CD4-positive, alpha-beta T cell treated with Interleukin-12 subunit alpha and Interleukin-12 subunit beta, for 1 hour (primary cell): ENCODE measurements at places on chromosomes 1 and 21.

GRCh38 chr1:110542725-110543124 lies 23.8 kb upstream of the KCNA10 start:
- no peak for DNase-seq

- DNase-seq: no peak
Measured at GRCh38 chr1:235074523-235075047, 54.1 kb downstream of the TOMM20 start.

- no peak for DNase-seq
Measured at GRCh38 chr21:38637161-38637560, 138.9 kb upstream of the ERG start.

DNA sequence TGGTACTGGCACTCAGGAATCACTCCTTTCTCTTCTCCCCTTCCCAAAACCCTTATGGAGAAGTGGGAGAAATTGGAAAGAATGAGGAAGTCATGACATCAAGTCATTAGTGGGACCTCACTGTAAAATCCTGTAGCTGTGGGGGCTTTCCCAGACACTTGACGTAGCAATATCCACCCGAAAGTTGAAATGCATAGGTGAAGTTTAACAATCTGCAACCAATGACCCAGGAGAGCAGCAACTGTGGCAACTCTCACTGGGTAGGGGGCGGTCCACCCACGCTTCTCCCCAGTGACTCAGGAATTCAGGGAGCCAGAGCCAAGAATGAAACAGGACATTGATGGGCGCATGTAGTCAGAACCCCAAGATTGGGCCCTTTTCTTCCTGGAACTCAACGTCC lies 27.0 kb downstream of the ABCA4 start:
- no peak for DNase-seq

- DNase-seq: no peak
Measured at GRCh38 chr1:16020325-16020724, 1.5 kb upstream of the CLCNKA start.

- no peak for DNase-seq
Measured at GRCh38 chr1:46575300-46575699, 23.9 kb upstream of the KNCN start.

GRCh38 chr1:32052887-32053286 lies 19.9 kb upstream of the TMEM39B start:
- no peak for DNase-seq

- DNase-seq: no peak
Measured at GRCh38 chr1:159338018-159338417, 35.9 kb downstream of the FCER1A start.

DNA sequence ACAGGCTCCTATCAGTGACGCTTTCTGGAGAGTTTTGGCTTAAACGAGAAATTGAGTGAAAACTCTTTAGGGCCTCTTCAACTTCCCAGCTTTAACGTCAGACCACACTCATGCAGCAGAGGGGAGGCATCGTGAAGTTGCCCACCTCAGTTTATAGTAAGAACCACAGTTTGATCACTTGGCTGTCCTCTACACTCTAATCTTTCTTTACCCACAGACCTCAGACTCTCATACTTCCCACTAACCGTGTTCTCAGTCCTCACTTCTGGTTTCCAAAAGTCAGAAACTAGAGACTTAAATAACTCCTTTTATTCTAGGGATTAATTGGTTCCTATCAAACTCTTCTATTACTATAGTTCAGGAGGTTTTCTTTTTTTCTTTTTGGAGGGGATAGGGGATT lies 302.2 kb downstream of the NTNG1 start:
- no peak for DNase-seq

- DNase-seq: no peak
Measured at GRCh38 chr1:47650205-47650604, 212.4 kb downstream of the FOXD2 start.

- DNase-seq: peak; percentile 71
Measured at GRCh38 chr1:151905070-151905442, 4.3 kb downstream of the THEM4 start.

GRCh38 chr1:168285521-168285790 lies 4.8 kb downstream of the TBX19 start:
- no peak for DNase-seq

DNA sequence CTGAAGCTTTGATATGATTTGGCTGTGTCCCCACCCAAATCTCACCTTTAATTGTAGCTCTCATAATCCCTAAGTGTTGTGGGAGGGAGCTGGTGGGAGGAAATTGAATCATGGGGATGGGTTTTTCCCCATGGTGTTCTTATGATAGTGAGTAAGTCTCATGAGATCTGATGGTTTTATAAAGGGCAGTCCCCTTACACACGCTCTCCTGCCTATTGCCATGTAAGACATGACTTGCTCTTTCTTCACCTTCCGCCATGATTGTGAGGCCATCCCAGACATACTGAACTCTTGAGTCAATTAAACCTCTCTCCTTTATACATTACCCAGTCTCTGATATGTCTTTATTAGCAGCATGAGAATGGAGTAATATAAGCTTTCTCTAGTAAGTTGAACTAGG lies 261.9 kb downstream of the HLX start:
- DNase-seq: no peak

- DNase-seq: no peak
Measured at GRCh38 chr1:183711741-183712361, 58.7 kb upstream of the APOBEC4 start.

DNA sequence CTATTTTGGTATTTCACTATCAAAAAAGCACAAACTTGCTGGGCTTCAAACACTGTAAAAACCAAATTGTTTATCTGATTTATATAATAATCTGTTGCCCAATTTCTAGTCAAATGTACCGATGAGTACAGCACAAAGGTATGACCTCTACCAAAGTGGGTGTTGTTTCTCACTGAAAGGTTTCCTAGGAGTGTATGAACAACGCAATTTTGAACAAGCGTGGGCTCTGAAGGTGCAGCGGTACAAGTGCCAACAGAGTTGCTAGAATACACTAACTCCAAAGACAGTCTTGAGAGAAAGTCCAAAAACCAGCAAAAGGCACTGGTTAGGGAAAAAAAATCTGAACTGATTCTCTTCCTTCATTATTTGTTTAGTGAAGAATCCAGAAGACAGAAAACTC lies 130.4 kb downstream of the ATP1B1 start:
- DNase-seq: no peak

DNA sequence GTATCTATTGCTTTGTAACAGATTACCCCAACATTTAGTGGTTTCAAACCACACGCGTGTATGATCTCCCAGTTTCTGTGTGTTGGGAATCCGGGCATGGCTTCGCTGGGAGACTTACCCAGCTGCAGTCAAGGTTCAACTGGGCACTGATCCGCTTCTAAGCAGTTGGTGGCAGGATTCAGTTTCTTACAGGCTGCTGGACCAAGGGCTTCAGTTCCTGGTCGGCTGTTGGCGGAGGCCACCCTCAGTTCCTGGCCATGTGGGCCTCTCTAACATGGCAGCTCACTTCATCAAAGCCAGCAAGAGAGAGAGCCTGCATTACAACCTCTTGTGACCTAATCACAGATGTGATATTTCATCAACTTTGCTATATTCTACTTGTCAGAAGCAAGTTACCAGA lies 53.8 kb upstream of the NEK2 start:
- no peak for DNase-seq

DNA sequence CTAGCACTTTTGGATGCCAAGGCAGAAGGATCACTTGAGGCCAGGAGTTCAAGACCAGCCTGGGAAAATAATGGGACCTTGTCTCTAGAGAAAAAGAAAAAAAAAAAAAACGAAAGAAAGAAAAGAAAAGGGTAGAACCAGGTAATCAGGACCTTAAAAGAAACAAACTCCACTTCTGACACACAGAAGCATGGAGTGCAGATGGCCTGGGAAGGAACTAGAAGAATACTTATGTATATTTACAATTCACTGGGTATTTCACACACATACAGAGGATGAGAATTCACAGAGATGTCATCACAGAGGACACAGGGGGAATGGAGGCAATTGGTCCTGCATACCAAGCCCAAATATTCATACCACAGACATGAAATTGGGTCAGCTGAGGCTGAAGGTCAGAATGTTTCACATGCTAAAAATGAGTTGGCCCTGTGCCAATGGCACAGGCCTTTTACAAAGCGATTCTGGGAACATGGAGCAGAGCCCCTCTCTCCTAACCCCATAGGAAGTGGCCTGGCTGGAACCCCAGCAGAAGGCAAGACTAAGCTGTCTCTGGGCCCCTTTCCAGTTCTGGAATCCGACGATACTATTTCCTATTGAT lies 4.4 kb downstream of the B4GALT3 start:
- no peak for DNase-seq

DNA sequence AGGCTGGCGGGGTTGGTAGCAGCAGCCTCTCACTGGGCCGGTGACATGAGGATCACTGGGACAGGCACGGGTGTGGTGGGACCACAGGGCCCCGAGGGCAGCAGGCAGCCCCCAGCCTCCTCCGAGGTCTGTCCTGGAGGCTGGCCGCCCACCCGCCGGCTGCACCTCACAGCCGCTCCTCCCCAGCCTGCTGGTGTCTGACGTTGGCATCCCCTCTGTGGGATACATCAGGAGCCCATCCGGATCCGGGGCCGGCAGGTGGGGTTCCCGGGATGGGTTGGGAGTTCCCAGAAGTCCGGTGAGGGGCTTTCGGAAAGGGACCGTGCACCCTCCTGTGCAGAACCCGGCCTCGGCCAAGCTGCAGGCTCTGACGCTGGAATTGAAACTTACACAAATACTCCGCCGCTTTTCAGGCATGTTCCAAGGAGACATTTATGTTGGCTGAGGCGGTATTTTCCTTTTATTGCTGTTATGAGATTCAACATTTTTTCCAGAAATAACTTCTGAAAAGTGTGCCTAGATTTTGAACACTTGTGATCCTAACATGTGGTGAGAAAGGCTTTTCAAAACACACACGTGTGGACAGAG lies 142.1 kb upstream of the ARHGEF16 start:
- no peak for DNase-seq

DNA sequence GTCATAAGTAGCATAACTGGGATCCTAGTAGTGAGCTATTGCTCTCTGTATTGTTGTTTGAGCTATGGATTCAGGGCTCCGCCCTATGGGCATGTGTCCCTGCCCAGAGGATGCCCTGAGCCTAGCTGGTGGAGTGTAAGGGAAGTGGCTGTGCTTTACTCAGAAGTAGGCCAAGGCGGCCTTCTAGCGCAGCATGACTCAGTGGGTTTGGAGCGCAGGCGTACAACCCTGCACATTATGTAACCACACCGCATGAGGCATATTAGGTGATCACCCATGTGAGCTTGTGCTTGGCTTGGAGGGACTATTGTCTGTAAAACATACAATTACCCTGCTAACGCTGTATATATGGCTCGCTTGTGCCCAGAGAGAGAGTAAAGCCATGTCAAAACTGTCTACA lies 11.1 kb upstream of the UBE2U start:
- DNase-seq: no peak

GRCh38 chr1:213242883-213243282 lies 191.8 kb downstream of the RPS6KC1 start:
- DNase-seq: no peak

GRCh38 chr1:101902199-101902598 lies 94.5 kb downstream of the OLFM3 start:
- DNase-seq: no peak

DNA sequence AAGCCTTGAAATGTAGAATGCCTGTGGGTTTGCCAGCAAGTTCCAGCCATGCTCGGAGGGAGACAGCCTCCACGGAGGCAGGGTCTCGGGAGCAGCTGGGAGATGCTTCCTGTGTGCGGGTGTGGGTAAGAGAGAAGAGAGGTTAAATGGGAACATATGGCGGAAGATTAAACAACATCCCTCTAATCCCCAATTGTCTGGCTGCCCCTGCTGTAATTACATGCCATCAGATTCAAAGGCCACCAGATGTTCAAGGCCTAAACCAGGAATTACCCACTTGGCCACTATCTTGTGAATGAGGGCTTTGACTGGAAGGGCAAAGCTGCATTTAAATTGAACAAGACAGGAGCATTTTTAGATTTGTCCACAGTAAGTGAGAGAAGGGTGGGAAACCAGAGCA lies 81.4 kb upstream of the BACE2 start:
- DNase-seq: no peak

- DNase-seq: no peak
Measured at GRCh38 chr1:152159144-152159543, at the start of gene RPTN. Gene RPTN, minus strand, starts transcription at chr1:152159228. Its CDS starts 1,339 bp downstream, at chr1:152157889.

DNA sequence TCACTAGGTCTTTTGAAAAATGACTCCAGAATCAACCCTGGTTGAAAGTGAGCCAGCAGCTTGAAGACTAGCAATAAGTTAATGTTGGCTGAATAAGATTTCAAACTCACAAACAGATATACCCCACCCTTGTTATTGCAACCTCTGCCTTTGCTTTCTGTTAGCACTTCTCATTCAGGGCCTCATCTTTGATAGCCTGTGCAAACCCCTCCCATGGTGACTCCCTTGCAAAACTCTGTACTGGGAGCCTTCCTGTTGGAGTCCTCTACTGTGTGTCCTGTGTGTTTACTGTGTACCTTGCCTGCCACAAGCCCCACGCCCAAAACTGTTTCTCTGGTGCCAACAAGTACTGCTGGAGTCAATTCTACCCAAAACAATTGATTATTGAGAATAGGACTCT lies 50.2 kb downstream of the ZNF678 start:
- DNase-seq: no peak

DNA sequence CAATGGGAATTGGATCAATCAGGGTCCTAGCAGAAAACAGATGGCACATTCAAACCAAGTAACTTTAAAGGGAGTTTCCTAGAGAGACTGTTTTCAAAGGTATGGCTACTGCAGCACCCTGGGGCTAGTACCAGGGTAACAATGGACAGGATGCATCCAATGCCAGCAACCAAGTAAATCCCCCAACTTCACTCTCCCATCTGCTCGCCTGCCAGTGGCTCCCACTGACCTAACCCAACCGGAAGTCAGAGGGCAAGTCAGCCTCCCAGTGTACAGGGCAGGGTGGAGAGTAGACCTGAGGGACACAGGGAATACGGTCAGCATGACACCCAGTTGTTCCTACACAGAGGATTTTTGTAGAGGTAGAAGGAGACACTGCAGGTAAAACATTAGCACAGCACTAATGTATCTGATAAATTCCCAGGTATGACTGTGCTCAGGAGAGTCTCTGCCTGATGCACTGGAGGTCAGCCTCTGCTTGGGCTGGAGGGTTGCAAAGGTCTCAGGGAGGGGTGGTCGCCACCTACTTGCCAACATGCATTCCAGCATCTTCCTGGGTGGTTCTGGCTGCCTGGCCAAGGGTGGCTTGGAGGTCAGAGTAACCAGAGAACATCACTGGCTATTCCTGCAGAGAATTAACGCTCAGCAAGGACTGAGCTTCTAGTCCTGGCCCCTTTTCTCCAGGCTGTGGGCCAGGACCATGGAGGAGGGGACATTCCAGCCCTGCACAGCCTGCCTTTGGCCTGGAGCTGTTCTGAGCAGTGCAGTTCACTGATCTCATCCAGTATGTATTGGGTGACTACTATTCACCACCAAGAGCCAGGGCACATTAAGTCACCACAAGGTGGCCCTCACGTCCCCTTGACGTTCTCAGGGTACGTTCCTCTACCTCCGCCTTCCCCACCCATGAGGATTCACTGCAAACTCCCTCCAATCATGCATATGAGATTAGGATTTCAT lies 5.1 kb upstream of the GJA4 start:
- no peak for DNase-seq
